Iris pigment epithelial cell (primary cell): ENCODE measurements at places on chromosomes 5 and 9.

GRCh38 chr9:72983056-72983455 is 30.2 kb upstream of the ALDH1A1 start:
- no peak for DNase-seq

GRCh38 chr5:97923997-97924396 is 741.0 kb upstream of the RIOK2 start:
- DNase-seq, result no peak

DNA sequence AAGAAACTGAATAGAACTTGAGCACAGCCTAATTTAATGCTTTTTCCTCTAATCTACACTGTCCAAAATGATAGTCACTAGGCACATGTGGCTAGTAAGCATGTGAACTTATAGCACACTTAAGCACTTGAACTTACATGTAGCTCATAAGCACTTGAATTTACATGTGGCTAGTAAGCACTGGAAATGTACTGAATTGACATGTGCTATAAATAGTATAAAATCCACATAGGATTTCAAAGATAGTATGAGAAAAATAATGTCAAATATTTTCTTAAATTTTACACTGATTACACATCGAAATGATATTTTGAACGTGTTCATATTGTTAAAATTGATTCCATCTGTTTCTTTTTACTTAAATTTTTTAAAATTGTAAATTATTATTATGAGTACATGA is 167.3 kb downstream of the CARTPT start:
- no peak for DNase-seq

DNA sequence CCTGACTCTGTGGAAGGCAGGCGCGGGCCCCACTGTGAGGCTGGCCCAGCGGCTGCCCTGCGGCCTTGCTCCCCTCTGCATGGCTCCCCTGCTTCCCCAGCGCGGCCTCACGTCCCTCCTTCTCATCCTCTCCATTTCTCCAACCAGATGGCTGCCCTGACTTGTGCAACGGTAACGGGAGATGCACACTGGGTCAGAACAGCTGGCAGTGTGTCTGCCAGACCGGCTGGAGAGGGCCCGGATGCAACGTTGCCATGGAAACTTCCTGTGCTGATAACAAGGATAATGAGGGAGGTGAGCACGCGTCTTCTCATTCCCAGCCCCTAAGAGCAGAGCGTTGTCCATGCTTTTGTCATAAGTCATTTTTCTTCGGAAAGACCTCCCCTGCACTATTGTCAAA is 129.0 kb upstream of the WWC1 start:
- no peak for DNase-seq

DNA sequence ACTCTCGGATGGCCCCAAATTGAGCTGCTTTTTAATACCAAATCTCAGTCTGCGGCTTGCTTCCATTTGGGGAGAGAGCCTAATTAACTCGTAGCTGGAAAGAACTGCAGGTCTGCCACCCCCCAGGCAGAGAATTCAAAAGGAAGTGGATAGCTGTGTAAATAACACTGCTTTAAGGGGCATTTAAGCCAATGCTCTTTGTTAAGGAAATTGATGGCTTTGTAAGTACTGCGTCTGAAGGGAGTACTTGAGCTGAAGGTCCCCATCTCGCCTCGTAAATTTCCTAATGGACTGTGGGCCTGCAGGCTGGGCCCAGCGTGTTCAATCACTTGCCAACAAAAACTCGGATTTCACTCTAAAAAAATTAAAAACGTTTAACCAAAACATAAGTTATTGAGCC is 132.7 kb downstream of the PAPPA start:
- no peak for DNase-seq

- no peak for DNase-seq
Observed at GRCh38 chr5:157888814-157889532, 30.0 kb upstream of the CLINT1 start.

GRCh38 chr9:5440426-5440825 is 2.7 kb upstream of the PLGRKT start:
- no peak for DNase-seq

- DNase-seq, result no peak
Observed at GRCh38 chr9:105143136-105143430, 101.4 kb upstream of the SLC44A1 start.

- DNase-seq, result no peak
Observed at GRCh38 chr5:172463031-172463430, 8.7 kb upstream of the SH3PXD2B start.

DNA sequence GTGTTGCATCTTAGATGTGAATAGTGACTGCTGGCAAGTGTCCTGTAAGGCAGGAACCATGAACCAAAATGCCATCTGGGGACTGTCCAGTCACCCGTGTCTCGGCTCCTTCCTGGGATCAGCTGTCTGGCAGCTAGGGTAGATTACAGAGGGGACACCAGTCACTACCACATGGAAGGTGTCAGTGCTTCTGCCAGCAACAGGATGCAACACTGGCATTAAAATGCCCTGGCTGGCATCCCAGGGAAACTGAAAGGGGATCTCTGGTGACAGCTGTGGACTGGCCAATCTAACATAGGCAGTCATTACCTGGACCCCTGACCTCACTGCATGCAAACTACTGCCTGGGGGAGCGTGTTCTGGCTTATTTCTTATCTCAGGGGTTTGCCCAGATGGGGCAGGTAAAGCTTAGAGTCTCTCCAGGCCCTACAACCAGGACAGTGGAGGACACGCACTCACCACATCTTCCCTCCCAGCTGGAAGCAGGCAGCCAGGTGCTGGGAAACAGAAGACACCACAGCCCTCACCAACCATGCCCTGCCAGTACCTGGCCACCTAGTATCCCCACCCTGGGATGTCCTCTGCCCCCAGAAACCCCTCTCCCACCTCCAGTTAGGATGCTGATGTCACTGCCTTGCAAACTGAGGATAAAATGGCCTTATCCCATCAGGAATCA is 83.8 kb downstream of the SEMA4D start:
- DNase-seq, result no peak

DNA sequence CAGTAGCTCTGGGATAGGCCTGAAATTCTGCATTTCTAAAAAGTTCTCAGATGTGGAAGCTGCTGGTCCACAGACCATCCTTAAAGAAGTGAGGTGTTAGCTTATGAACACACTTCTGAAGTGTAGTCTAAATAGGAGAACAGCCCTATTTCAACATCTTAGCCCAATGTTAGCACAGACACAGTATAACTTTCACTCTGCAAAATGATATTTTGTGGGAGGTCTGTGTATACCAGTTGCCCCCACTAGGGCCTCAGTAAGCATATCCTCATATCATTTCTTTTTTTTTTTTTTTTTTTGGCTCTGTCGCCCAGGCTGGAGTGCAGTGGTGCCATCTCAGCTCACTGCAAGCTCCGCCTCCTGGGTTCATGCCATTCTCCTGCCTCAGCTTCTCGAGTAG is 7.5 kb upstream of the HABP4 start:
- DNase-seq, result no peak

- DNase-seq, result no peak
Observed at GRCh38 chr5:72369711-72370110, 49.5 kb downstream of the PTCD2 start.

DNA sequence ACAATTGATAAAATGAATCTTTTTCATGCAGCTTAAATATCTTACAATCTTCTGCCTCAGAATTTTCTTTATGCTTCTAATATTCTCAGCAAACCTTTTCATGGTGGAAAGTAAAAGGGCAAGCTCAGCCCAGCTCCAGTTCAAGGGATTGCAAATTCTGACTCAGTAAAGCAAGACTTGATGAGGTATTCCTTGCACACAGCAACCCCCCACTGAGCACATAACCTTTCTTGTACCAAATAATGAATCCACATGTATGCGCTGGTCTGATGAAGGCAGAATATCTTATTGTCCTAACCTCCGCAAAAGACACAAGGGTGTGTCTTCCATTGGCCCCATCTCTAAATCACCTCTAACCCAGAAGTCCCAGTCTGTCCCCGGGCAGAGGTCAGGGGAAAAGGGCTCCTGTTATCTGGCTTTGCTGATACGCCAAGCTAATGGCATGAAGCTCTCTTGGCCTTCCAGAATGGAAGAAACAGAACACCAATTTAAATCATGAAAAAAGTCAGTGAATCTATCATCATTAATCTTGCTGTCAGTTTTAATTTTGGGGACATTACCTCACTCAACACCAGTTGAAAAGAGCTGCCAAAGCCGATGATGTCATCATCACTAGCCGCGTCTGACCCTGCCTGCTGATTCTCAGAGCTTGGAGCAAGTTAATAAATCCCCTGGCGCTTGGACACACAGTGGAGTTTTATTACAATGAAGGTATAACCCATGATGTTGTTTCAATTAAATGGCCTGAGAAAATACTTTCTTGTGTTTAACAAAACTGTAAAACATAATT is 592.5 kb upstream of the CLINT1 start:
- peak; percentile 81 for DNase-seq

DNA sequence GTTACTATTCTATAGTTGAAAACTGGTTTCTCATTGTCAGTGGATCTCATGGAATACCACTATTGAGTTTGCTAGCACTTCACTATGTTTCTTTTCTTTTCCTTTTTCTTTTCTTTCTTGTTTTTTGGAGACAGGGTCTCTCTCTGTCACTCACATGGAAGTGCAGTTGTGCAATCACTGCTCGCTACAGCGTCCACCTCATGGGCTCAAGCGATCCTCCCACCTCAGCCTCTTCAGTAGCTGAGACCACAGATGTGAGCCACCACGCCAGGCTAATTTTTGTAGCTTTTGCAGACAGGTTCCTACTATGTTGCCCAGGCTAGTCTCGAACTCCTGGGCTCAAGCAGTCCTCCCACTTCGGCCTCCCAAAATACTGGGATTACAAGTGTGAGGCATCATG is 42.7 kb upstream of the VCAN start:
- no peak for DNase-seq

DNA sequence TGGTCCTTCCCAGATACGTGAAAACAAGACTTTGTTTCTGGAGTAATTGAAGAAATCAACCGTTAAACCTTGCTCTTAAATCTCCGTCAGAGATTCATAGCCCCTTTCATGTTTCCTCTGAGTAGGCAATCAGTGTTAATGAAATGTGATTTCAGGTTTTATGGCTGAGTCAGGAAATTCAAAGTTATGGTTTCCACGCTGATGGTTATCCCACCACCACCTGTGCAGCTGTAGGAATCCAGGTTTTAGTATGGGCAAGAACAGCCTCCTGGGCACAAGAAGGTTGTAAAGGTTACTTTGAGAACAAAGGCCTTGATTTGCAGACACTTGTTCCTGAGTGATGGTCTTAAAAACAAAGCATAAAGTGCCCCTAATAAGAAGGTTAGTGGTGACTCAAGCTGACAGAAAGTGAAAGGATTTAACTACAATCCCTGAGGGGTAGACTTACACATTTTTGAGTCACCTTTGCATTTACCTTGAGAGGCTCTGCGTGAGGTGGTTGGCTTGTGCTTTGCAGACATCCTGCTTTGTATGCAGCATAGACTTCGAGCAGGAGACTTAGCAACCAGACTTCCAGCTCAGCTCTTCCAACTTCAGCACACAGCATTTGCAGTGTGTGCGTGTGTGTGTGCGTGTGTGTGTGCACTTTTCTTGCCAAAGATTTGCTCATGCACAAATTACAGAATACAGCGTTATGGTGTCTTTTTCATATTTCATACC is 159.6 kb downstream of the TLE4 start:
- no peak for DNase-seq

DNA sequence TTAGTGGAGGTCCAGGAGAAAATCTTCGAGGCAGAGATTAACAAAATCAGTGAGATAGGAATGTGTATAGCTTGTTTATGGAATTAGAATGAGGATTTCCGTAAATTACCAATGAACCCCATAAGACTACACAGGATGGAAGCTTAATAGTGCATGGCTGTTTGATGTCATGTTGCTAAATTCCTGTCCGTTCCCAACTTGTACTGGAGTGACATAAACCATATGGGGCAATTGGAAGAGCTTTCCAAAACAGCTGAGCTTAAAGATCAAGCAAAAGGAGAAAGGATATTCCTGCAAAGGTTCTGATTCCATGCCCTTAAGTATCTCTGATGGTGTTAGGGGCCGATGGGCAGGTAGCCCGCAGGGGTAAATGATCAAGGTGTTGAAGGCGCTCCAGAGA is 17.4 kb downstream of the GLE1 start:
- no peak for DNase-seq
